AG20443 (cell line): ENCODE measurements at places on chromosomes 2 and 18.
A peak's percentile ranks its signal among the peaks of the same experiment; 100 is the strongest.

DNA sequence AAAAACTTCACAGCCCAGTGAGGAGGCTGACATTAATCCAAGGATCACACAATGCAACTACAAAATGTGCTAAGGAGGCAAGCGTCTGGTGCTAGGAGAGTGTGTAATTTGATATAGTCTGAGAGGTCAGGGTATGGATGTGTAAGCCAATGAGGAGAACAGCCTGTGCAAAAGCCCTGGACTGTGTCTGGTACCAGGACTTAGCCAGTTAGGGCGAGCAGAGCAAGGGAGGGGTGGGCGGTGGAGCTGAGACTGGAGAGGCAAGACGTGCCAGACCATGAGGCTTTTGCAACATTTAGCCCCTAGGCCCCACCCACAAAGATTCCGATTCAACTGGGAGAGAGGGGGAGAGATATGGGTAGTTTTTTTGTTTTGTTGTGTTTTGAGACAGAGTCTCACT, 33.5 kb upstream of the SPRED2 start:
- DNase-seq = no peak

DNA sequence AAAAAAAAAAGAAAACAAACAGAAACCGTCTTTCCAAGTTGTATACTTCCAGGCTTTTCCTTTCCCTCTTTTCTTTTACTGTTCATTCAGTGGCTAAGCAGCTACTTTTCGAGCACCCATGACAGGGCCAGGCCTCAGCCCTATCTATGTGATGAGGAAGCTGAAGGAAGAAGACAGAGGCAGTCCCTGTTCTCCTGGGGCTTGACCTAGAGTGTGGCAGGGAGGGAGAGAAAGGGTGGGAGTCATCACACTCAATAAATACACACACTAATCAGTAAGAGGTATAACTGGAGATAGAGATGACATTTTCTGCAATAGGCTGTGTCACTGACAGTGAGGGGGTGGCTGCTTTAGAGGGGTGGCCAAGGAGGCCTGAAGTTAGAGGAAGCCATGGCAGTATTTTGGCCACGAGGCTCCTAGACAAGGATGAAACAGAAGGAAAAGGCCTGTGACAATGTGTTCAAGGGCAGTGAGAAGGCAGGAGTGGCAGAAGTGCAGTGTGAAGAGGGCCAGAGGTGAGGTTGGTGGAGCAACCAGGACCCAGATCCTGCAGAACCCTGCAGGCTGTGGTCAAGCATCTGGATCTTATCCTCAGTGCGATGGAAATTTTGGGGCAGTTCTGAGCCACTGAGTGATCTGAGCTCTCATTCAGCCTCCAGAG, 131.8 kb upstream of the TTC39C start:
- no peak for DNase-seq

GRCh38 chr18:47969816-47970215, 39.4 kb upstream of the SMAD2 start:
- DNase-seq = no peak

- DNase-seq = peak; percentile 92
Observed at GRCh38 chr18:48975817-48976649, 25.3 kb upstream of the SMAD7 start.

DNA sequence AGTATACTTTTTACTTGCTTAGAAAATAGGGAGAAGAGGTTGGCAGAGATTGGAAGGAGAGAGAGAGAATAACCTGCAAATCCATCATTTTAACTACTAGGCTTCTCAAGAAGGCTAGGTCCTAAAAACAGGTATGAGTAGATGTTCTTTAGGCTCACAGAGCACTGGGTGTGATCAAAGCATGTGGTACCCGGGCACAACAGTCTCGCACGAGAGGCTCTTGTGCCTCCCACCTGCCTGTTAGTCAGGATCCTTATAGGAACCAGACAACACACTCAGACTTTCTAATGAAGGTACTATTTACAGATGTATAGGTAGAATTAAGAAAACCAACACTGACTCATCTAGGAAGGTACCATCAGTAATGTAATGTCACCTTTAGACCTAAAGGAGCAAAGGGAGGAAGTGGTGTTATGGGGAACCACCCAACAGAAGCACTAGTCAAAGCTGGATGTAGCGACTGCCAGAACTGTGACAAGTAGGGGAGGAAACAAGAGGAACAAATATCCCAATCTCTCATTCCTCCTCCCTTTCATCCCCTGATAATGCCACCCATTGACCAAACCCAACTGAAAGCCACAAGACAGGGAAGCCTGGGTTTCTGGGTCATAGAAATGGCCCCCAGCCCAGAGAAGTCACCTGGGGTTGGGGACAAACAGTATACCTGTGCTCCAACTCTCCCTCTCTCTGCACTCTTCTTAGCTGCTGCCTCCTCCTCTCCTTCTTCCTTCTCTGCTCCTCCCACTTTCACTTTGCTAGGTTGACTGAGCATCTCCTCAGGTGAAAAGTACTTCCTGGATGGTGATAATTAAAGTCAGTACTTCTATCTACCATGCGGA, 16.0 kb upstream of the MARCHF4 start:
- no peak for DNase-seq

DNA sequence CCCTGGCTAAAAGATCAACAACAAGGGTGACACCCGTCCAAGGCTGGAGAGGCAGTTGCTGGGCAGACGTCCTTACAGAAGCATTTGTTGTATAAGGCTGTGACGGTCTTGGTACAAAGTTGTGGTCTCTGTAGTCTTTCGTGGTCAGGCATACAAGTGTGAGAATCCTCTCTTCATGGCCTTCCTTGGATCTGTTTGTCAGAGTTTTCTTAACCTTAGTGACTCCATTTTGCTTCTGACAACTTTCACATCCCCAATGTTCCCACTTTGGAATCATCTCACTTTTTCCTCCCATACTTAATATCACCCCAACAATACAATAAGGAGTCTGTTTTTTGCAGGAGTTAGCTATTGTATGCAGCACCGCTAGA, 72.7 kb upstream of the ZCCHC2 start:
- no peak for DNase-seq

DNA sequence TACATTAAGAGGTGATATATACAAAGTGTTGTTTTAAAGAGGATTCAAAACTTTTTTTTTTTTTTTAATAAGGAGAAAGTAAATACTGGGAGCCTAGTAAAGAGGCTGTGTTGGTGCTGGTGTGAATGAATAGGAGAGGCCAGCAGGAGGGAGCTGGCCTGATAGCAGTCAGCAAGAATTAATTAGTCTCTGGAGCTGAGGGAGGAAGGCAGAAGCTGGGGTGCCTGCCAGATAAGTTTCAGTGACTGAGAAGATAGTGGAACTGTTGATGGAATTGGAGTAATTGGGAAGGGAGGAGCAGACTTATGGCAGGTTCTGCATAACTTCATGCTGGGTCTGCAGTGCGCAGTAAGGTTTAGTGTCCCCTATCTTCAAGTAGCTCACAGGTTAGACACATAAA, 36.2 kb upstream of the SNORC start:
- DNase-seq = no peak

DNA sequence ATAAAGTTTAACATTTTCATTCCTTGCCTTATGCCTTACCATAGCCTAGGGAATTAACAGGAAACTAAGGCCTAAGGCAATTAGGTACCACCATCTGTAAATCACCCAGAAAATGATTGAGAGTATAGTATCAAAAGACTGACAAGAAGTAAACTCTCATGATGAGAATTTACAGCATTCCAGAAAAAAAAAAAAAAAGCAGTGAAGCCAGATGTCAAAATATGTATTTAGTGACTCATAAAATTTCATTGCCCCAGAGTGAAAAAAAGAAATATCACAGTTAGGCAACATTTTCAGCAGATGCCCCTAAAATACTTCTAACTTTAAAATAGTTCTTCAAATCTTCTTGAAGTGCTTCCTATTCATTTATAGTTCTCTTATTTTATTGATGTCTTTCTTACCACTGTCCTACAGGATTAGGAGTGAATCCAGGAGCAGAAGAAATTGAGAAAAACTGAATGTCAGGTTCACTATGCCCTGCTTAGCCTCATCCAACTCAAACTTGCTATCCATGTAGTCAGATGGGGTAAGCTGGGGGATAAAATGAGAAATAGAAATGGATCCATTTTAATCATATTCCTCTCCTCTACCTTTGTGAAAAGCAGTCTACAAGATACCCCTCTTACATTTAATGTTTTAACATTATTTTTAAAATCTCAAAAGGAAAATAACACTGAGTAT, 57.3 kb upstream of the TANK start:
- peak; percentile 17 for DNase-seq

- DNase-seq = peak; percentile 11
Observed at GRCh38 chr2:169509298-169509885, at the start of gene KLHL41. Gene KLHL41 (plus strand): TSS chr2:169509702. CDS start chr2:169509779, 77 bp downstream.

DNA sequence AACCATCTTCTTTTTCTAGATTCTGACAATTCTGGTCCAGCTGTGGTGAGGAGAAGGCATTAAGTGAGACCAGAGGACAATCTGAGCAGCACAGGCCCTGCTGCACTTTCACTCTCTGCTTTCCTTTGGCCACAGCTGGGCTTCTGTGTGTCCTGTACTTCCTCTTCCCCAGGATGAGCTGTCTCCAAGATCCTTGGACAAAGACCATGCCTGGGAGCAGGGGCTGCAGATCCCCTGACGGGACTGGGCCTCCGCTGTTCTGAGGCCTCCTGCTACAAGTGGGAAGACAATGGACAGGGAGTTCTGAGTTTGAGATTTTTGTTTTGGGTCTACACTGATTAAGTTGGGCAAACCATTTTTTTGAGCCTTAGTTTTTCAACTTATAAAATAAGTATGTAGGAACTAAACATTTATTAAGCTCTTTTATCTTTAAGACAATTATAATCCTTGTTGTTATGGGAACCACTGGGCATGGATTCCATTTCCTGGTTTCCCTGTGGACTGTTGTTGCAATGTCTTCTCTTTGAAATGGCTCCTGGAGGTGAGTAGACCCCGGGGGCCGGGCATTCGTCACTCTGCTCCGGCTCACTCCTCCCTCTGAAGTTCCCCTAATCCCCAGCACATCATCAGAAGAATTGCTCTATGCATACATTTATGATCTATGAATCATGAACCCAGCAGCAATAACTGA, 266.6 kb downstream of the ACTR3 start:
- no peak for DNase-seq

DNA sequence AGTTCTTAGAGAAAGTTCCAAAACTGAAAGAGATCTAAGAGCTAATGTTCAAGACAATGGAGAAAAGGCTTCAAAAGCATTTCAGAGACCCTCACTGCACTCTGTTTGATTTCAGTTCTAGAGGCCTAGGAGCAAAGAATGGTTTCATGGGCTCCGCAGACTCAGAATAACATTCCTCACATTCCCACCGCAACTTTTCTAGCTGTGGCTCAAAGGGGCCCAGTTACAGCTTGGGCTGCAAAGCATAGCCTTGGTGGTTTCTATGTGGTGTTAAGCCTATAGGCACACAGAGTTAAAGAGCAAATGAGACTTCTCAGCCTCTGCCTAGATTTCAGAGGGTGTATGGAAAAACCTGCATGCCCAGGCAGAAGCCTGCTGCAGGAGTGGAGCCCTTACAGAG, 73.0 kb downstream of the FSIP2 start:
- no peak for DNase-seq

- DNase-seq = peak; percentile 62
Observed at GRCh38 chr2:152054593-152054992, 44.3 kb downstream of the CACNB4 start.

DNA sequence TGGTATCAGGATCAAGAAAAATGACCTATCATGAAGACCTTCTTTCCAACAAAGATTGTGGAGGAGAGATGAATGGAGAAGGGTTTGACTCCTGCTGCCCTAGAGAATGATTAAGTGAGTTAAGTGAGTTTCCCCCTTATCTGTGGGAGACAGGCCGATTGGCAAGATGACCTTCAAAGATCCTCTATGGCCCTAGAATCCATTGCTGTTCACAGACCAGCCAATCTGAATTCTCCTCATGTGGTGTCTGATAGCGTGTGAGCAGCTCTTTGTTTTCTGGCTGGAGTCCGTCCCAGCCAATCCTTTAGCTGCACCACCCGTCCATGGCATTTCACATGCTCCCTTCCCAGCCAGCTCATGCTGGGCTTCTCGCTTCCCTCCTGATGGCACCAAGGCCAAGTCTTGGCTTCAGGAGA, 79.4 kb downstream of the MARCHF4 start:
- peak; percentile 64 for DNase-seq

DNA sequence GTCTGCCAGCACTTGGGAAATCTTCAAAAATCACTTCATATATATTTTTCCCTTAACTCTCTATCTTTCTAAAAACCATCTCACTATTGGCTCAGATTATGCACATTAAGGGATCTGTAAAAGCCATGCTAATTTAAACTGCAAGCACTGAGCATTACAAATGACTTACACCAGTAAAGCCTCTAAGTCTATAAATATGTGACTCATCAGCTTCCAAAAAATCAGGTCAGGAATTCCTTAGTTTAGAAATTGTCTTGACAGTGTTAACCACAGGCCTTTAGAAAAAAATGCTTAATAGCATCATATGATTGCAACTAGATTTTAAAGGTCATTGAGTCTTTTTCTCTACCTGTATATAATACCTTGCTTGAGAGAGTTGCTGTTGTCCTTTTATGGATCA, 1113.6 kb upstream of the PIK3C3 start:
- DNase-seq = no peak
